ENCODE measurements at places on chromosomes 6 and 20.

- peak; percentile 79 for DNase-seq
These were observed 65.2 kb downstream of the CDS2 start for GRCh38 chr20:5191829-5192569.

DNA sequence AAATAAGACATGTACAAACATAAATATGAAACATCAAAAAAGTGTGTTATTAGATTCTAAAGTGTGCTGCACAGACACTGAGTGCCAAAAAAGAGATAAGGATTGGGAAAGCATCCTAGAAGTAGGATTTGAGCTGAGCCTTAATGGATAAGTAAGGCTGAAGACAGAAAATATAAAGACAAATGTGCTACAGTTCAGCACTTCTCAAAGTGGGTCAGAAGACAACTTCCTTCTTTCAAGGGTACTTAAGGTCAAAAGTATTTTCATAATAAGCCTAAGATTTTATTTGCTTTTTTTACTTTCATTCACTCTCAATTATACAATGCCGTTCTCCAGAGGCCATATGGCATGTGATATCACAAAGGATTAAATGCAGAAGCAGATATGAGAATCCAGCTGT, 16.8 kb downstream of the USP45 start:
- no peak for DNase-seq

- DNase-seq, result no peak
These were observed 115.4 kb downstream of the SIM1 start for GRCh38 chr6:100349366-100349765.

- peak; percentile 3 for DNase-seq
These were observed at the start of gene DAAM2 for GRCh38 chr6:39791850-39792539. DAAM2 (plus strand) TSS chr6:39792376; CDS start chr6:39856303, 63,927 bp downstream.

DNA sequence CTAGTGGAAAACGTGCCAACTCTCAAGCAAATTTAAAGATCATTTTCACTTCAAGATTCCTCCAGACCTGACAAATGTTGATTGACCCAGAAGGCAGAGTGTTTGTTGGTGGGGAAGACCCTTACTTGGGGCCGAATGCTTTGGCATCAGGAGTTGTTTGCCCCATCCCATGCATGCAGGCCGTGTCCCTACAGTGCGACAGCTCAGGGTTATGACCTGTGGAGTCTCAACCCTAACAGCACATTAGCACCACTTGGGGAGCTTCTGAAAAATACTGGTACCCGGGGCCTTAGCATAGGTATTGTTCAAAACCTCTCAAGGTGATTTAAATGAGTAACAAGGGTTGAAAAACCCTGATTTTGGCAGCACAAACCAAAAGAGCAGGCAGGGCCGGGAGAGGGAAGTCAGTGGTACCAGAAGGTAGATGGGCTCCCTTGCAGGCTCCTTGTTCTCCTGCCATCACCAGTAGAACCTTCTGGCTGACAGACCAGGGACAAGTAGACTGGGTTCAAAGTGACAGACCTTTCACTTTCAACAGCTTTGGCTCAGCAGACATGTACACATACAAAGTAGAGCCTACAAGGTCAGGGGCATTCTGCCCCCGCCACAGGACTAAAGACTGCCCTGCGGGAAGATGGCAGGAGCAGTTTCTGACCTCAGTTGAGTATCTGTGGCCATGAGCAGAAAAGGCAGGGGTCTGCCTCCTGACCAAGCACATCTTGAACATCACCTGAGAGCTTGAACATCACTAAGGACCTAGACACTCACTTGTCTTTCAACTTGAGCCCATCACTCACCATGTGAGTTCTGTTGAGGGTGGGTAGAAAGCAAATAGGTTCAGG, 39.6 kb downstream of the PLCG1 start:
- no peak for DNase-seq

GRCh38 chr6:3788408-3789017, 37.0 kb upstream of the PXDC1 start:
- no peak for DNase-seq

GRCh38 chr6:33549196-33549595, 30.9 kb downstream of the BAK1 start:
- DNase-seq, result no peak

DNA sequence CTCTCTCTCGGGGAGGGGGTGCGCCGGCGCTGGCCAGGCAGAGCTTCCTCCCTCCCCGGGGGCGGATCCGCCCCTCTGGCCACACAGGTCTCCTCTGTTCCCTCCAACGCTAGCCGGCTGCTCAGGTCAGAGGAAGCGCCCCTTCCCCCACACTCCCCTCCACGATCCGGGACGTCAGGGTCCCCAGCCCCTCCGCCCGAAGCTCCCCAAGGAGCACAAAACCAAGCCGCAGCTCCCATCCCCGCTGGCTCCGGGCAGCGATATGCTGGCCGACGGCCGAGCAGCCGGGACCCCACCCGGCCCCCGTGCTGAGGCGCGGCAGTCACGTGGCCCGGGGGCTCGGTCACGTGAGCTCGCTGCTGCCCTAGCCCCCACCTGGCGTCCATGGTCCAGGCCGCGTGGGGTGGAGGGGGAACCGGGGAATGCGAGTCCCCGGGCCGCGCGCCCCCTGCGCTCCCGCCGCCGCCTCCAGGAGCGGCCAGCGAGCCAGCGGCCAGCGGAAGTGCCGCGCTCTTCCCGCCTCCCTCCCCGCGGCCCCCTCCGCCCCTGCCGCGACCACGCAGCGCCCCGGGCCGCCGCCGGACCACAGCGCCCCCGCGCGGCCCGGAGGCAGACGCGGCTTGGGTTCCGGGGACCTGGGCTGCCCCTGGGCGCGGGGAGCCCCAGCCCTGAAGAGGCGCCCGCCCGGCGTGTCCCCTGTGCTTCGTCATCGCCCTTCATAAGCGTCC, at the start of gene SLC35B2:
Gene SLC35B2 (minus strand): TSS at position 504 of the 728 bp plus-strand sequence. CDS start 118 bp downstream, at position 386.
- peak; percentile 32 for DNase-seq

- no peak for DNase-seq
These were observed 43.4 kb upstream of the SIRPG start for GRCh38 chr20:1700990-1701389.

DNA sequence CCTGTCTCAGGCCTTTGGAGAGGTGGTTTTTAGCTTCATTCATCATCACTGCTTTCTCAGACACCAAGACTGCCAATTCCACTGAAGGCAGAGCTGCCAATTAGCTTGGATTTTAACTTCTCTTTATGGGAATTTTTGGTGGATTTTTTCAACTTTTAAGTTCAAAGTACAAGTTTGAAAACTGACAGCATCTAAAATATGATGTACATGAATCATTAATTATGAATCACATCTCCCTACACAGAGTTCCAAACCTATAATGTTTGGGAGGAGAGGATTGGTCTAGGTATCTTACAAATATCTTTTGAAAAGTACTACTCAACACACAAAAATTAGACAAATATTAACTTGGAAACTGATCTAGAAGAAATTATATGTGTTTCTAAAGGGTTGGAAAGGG, 25.5 kb downstream of the CNKSR3 start:
- no peak for DNase-seq

- no peak for DNase-seq
These were observed 13.0 kb upstream of the MRPS10 start for GRCh38 chr6:42230345-42231321.

- DNase-seq, result no peak
These were observed 7.7 kb downstream of the TNFRSF21 start for GRCh38 chr6:47302043-47302442.

DNA sequence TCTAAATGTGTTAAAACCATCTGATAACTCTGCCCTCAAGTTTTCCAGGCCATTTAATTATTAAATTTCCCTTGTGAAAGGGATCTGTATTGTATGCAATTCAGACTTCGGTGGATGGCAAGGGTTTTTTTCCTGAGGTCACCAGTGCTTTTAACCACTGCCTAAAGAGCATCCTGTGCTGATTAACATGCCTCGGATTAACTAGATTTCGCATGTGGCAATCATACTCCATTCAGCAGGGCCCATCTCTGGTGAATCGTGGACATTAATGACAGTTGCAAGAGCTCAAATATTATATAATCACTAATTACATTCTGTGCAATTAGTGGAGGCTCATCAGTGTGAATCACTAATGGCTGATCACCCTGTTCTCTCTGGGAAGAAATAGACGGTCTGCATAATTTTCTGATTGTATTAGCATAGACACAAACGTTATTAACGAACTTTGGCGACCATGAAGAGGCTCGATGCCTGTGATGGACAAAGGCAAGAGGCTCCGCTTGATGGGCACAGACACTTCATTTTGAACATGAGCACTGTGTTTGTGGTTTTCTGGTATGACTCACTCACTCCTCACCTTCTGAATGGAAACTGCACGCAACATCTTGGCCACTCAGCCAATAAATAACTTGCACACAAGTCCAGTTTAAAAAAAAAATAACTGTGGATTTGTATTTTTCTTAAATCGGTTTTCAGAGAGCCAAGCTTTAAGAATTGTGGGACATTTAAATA, 31.4 kb downstream of the LINC00237 start:
- DNase-seq, result no peak

- no peak for DNase-seq
These were observed 57.6 kb downstream of the TRERF1 start for GRCh38 chr6:42394151-42394550.

DNA sequence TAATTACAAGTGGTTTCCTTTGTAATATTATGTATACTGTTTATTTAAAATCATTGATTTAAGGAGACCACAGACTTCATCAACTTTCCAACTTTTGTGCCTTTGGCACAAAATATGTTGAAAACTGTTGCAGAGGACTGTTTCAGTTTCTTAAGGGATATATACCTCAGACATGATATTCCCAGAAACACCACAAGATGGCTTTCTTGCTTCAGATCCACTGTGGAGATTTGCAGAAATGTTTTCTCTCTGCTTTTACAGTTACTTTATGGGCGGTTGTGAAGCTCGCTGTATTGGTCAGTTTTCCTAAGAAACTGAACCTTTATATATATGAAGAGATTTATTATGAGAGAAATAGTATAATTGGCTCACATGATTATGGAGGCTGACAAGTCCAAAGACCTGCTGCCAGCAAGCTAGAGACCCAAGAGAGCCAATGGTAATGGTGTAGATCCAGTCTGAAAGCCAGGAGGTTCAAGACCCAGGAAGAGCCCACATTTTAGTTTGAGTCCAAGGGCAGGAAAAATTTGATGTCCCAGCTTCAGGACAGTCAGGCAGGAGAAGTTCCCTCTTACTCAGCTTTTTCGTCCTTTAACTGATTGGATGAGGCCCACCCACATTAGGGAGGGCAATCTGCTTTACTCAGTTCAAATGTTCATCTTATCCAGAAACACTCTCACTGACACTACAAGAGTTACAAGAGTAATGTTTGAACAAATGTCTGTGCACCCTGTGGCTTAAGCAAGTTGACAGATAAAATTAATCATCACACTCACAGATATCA, 12.8 kb downstream of the ME1 start:
- no peak for DNase-seq

- no peak for DNase-seq
These were observed 310.4 kb upstream of the MOCS1 start for GRCh38 chr6:40244699-40245098.

- no peak for DNase-seq
These were observed 228.9 kb upstream of the SMLR1 start for GRCh38 chr6:130598021-130598989.

DNA sequence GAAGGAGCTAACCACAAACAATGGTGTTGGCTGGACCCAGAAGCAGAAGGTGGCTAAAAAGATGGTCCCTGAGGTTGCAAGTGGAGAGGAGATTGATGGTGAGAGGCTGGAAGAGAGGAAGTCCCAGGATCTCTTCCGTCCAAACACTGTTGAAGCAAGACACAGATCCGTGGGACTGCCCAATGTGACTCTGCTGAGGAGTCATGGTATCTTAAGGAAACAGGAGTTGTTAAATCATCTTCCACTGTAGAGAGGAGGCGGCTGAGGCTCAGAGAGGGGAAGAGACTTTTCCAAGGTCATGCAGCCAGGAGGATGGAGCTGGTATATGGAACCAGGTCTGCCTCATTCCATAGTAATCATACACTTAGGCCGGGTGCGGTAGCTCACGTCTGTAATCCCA, 4.1 kb upstream of the ZNF335 start:
- no peak for DNase-seq

GRCh38 chr20:53718142-53719021, 124.7 kb upstream of the ZNF217 start:
- DNase-seq, result no peak

GRCh38 chr6:146041282-146041681, 12.4 kb downstream of the GRM1 start:
- no peak for DNase-seq

GRCh38 chr6:20946022-20946421, 411.8 kb downstream of the CDKAL1 start:
- no peak for DNase-seq

GRCh38 chr6:30914076-30914853, at the start of gene VARS2:
VARS2 (plus strand) TSS chr6:30914238; CDS start chr6:30914837, 599 bp downstream.
- DNase-seq, result peak; percentile 73

GRCh38 chr20:60206259-60206658, 248.0 kb downstream of the CDH26 start:
- DNase-seq, result no peak

DNA sequence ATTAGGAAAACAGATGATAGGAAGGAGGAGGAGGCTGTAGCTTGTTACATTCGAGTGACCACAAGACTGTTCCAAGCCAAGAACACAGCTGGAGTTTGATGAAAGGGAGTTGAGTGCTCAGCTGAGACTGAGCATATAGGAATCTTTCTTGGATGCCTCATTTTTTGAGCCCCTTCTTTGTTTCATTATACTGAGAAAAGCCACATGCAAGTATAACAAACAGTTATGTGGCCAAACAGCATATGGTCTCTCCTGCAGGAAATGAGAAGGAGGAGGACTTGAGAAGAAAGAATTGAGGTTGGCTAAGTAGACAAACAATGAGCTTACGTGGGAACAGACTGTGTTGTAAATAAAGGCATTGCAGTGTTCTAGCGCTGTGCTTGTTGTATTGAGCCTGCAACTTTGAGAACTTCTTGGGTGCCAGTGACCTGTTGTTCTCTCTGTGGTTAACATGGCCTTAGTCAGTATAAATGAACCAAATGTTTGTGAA, 78.3 kb downstream of the AKAP7 start:
- no peak for DNase-seq

All from NCI-H1694 treated with DMSO at 0.1 percent for 48 hours (cell line).